ENCODE measurements at places on chromosomes 11 and 22.

DNA sequence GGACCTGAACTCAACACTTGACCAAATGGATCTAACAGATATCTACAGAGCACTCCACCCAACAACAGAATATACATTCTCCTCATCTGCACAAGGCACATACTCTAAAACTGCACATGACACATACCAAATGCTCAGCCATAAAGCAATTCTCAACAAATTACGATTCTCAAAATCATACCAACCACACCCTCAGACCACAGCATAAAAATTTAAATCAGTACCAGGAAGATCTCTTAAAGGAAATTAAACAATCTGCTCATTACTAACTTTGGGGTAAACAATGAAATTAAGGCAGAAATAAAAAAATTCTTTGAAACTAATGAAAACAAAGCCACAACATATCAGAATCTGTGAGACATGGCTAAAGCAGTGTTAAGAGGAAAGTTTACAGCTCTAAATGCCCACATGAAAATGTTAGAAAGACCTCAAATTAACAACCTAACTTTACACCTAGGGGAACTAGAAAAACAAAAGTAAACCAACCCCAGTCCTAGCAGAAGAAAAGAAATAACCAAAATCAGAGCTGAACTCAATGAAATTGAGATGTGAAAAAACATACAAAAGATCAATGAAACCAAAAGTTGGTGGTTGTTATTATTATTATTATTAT, 37.2 kb downstream of the TMEM123 start:
- no peak for DNase-seq

- no peak for DNase-seq
Measured at GRCh38 chr11:135009125-135009524, 597.1 kb upstream of the B3GAT1 start.

DNA sequence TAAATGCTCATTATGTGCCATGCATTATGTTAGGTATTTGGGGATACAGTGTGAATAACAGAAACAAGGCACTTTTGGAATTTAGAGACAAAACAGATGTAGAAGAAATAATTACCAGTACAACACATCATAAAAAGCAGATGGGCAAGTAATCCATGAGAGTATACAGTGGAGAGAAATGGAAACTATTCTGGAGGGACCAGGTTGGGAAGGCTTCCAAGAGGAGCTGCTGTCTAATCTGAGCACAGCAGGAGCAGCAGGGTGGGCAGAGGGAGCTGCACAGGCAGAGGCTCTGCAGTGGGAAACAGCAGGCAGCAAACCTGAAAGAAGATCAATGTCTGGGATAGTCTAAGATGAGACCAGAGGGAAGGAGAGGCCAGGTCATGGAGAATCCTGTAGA, 268.7 kb upstream of the CCDC90B start:
- DNase-seq, result no peak

DNA sequence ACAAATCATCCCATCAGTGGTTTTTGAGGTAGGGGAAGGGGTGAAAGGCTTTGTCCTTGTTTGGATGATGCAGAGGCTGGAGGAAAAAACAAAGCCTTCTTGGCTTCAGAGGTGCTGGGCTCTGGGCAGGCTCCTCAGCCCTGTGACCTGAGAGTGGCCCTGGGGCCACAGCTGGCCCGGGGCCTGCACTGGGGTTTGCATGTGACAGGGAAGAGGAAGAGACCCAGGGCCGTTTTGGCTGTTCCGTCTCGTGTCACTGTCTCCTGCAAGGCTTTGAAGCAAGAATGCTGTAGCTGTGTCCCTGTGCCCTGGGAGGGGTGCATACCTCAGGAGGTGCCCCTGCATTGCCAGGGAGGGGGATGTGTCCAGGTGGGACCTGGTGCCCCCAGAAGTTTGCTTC, 12.6 kb downstream of the ARHGAP8 start:
- no peak for DNase-seq

- DNase-seq, result no peak
Measured at GRCh38 chr11:16977136-16977993, 36.8 kb downstream of the PLEKHA7 start.

- DNase-seq, result no peak
Measured at GRCh38 chr22:30275625-30276024, 9.0 kb upstream of the OSM start.

DNA sequence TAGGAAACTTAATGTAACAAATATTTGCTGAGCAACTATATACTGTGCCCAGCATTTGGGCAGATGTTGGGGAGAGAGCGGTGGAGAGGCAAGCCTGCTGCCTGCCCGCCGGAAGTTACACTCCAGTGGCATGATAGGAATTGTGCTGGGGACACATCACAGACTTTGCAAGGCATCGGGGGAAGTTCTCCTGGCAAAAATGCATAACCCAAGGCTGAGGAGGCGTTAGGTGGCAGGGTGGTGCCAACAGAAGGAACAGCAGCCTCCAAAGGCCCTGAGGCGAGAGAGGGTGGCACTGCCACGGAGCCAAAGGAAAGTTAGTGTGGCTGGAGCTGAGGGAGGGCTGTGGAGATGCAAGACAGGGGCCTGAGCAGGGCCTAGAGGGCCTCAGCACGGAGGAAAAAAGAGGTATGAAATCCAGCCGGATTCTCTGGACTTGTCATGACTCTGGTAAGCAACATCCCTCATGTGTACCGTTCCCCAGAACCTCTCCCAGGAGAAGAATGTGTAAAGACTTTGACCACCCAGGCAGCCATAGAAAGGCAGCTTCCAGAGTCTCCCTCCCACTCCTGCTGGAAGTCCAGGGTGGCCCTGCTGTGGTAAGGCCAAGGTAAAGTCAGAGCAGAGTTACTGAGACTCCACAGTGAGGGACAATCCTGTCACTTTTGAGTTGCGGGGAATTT, 76.1 kb upstream of the RAB1B start:
- DNase-seq, result no peak

- no peak for DNase-seq
Measured at GRCh38 chr11:2713094-2713493, 13.3 kb upstream of the KCNQ1OT1 start.

DNA sequence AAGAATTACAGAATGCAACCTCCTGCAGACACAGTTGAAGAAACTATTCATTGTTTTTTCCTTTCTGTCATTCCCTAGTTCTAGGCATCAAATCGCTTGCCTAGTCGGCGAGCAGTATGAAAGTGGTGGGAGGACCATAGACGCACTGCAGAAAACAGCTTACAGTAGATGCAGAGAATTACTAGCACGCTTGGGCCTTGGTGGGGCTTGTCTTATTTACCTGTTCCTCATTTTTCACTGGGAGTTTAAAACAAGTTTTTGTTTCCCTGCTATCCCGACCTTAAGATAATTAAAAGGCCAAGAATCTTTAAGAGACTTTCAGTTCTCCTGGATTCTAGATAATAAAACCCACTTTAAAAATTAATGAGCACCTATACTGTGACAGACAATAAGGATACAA, 713 bp upstream of the ARL14EP start:
- DNase-seq, result no peak

DNA sequence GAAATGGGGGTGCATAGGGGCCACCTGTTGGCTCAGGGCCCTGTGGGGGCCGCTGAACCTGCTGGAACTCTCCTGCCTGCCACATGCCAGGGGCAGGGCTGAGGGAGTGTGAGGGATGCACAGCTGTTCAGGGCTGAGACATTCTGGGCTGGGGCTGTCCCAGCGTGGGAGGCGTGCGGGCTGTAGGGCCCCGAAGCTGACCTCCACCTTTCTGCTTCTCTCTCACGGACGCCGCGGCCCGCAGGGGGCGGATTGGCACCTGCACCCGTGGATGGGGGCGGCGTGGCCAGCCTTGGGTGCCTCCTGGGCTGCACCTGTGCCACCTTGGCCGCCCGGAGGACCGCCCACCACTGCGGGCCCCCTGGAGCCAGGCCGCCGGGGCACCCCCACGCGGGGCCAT, 4.1 kb downstream of the CCDC188 start:
- no peak for DNase-seq

- DNase-seq, result no peak
Measured at GRCh38 chr22:24843048-24843447, 37.0 kb downstream of the SGSM1 start.

DNA sequence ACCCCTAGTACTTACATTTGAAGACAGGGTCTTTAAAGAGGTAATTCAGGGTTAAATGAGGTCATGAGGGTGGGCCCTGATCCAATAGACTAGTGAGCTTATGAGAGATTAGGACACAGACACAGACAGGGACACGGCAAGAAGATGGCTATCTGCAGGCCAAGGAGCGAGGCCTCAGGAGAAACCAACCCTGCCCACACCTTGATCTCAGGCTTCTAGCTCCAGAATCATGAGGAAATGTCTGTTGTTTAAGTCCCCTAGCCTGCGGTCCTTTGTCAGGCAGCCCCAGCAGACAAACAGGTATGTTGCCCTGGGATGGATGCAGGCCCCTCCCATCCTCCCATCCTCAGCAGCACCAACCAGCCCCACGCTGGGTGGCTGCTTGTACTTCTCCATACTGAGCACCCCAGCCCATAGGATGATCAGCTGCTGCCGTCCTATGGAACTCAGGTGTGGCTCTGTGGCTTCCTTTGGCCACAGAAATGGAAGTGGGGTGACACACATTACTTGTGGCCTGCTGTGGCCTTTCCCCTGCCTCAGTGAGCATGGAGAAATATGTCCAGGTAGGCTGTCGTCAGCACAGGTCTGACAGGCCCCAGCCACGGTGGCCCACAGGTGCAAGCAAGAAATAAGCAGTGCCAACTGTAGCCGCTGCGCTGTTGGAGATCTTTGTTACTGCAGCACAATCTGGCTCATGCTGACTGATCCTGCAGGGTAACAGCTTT, 7.9 kb downstream of the GNB1L start:
- DNase-seq, result no peak

DNA sequence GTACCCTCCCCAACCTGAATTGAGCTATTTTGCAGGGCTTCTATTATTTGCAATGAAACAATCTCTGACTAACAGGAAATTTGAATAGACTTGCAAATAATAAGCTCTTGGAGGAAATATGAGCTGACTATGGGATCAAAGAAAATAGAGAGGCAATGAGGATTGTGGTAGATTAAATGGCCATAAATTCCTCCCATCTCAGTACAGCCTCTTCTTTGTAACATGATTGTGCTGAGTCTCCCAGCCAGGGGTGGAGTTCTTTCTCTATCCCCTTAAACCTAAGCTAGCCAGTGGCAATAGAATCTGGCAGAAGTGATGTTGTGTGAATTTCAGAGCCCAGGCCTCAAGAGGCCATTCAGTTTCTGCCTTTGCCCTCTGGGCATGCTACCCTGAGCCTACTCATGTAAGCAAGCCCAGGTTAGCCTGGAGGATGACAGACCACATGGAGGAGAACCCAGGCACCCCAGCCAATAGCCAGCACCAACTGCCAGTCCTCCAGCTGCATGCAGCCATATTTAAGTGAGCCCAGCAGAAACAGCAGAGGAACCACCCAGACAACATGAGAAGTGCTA, 86.8 kb upstream of the TP53I11 start:
- DNase-seq, result no peak

- no peak for DNase-seq
Measured at GRCh38 chr11:107592813-107593212, 1.9 kb downstream of the ELMOD1 start.

GRCh38 chr11:66339162-66339675, 3.0 kb upstream of the RIN1 start:
- DNase-seq, result no peak

DNA sequence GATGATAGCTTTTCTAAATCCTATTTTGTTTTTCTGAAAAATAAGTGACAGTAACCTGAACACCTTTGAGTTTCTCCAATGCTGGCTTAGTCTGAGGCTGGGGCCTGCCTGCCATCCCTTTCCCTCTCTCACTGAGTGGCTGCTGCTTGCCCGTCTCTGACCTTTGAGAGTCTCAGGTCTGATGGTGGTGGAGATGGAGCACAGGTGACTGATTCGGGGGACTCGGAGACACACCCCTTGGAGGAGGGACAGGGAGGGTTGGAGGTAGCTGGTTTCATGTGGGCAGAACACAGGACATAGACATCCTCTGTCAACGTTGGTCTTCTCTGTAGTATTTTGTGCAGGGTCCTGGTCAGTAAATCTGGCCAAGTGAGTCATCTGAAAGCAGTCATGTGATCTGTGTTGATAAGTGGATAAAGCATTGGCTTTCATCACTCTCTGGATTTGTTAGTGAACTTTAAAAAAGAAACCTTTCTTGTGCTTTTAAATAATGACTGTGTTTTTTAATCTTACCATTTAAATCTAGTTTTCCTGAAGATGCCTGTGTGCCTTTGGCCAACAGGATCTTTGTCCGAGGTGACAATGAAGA, 47.1 kb upstream of the CLDN5 start:
- no peak for DNase-seq

GRCh38 chr22:32558681-32559355, 84.2 kb downstream of the FBXO7 start:
- no peak for DNase-seq

GRCh38 chr11:72229336-72229924, 4.9 kb downstream of the INPPL1 start:
- DNase-seq, result no peak

- DNase-seq, result no peak
Measured at GRCh38 chr11:122304306-122304705, 188.3 kb upstream of the BLID start.

DNA sequence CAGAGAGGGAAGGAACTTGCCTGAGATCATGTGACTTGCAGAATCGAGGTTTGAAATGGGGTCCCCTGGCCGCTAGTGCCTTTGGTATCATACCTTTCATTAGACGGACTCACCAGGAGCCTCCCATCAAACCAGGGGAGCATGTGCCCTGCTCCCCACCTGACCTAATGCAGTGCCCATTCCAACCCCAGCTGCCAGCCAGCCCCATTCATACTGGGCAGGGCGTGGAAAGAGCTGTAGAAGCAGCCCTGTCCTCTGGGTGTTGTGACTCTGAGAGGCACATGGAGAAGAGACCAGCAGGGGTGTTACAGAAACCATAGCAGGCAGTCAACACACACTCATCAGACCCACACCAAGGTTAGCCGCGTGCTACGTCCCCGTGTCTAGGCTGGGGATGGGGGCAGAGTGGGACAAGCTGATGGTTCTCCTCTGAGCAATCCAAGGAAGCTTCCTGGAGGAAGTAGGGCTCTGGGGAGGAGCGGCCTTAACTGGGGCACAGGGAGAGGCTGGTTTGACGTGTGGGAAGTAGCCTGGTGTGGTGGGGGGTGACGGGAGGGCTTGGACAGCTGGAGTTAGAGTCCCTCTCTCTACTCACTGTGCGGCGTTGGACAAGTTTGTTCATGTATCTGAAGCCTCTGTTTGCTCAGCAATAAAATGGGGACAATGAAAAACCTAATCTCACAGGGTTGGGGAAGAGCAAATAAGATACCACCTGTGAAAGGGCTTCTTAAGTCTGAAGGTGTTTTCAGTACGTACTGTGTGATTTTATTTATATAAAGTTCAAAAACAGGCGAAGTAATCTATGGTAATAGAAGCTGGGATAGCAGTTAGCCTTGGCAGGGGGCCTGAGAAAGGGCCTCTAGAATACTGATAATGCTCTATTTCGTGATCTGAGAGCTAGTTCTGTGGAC, 14.0 kb downstream of the GRIK4 start:
- DNase-seq, result no peak

DNA sequence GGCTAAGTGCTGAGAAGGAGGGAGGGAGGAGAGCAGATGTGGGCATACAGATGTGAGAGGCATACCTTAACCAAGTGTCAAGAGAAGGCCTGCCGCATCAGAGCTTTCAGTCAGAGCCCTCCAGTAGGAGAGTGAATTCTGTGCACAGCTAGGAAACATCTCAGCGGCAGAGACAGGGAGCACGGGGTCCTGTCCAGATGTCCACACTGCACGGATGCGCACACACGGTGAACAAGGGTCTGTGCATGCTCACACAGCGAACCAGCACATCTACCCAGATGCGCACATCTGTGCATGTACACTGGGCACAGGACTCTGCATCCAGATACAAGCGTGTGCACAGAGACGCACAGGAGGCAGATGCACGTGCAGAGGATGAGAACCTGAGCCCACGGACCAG, 778.0 kb downstream of the BRD1 start:
- no peak for DNase-seq

Data from activated CD4-positive, alpha-beta T cell treated with anti-CD3 and anti-CD28 coated beads, Interleukin-2, amount 50 U/mL, for 48 hours (primary cell).